ENCODE measurements at places on chromosomes 2 and 18. TPM values are rescaled to one million over a fixed set of nuclear protein-coding genes. Genes with fewer than 3 reads are reported as not detected.
A peak's percentile ranks its signal among the peaks of the same experiment; 100 is the strongest.

RGPD4 gene
- 0.14 TPM for total RNA-seq

PRSS56 gene
- total RNA-seq = not detected

GALNT5 gene
- not detected for total RNA-seq

MALT1 gene
- total RNA-seq = 33.0 TPM

AGBL5 gene
- 18.9 TPM for total RNA-seq

CIDEA gene
- not detected for total RNA-seq

GRCh38 chr2:17667898-17668297, 85.7 kb downstream of the SMC6 start:
- H3K4me3 ChIP-seq = no peak overlapping the region
- DNase-seq = no peak
- H3K4me1 ChIP-seq = no peaks in the 10 kb centered on the region
- H3K27ac ChIP-seq = no peak overlapping the region

DNA sequence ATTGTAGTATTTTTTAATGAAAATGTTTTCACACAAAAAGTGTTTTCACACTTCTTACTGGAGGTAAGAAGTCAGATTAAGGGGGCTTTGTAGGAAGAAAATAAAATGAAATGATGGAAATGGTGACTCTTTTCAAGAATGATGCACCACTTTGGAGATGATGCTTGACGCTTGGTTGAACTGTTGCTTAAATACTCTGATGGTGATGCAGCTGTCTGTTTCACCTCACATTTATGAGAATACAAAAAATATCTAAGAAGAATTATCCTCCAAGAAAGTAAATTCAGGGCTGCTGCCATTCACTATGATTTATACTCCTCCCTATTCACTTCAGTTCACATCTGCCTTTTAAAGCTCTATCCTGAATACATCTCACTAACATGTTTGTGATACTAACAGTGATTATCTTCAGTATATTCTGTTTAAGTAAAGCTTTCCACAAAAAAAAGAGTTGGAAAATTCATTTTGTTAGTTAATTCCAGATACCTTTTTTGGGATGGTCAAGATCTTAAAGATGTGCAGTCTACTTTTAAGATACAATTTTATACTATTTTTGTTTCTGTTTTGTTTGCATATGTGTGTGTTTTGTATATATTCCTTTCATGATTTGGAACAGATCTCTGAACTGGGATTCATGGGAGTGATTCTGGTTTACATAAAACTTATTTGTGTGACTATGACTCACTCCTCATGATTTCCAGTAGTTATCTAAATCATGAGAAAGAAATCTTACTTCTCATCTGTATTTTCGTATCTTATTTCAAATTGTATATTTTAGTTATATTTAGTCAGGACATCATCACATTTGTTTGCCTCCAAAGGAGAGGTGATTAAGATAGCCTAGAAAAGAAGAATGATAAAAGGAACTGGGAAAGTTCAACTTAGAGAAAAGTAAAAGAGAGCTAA, 53.1 kb downstream of the SLC39A10 start:
- H3K27me3 ChIP-seq = no peaks in the 10 kb centered on the region
- H3K4me1 ChIP-seq = peaks cover 12% of the 10 kb centered on the region
- H3K36me3 ChIP-seq = peaks cover 34% of the 10 kb centered on the region
- no peak overlapping the region for H3K4me3 ChIP-seq
- H3K27ac ChIP-seq = peak overlapping the region; percentile 81

DNA sequence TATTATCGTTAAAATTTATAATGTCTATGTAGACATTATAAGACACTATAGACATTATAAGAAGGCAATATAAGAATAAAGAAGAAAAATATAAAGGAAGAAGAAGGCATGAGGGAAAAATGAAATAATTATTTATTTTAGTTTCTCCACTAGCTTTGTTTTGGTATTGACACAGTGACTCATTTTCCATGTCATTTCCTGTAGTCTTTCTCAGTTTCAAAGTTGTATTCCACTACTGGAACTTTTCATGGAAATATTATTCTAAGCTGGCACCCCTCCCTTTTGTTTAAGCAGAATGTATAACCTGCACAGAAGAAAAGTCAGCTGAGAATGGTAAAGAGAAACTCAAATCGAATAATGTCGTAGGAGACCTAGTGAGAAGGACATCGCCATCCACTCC, 234.2 kb upstream of the NETO1 start:
- no peaks in the 10 kb centered on the region for H3K27me3 ChIP-seq
- peak; percentile 23 for DNase-seq
- no peaks in the 10 kb centered on the region for H3K36me3 ChIP-seq

DNA sequence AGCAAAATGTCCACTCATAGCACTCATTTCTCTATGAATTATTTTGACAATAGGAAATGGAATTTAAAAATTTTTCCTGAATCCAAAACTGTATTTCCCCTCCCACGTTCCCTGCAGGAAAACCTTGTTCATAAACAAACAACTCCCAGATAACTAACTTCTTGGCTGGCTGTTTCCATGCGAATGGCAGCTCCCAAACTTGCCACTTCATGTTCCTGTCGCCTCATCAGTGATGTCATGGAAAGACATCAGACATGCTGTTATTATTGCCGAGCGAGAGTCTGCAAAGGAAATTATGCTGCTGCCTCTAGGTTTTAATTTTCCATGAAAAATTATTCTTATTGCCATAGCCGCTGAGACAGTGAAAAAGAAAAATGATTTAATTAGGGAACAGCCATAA, 117.0 kb upstream of the RIOK3 start:
- no peak for DNase-seq
- no peaks in the 10 kb centered on the region for H3K27me3 ChIP-seq
- H3K4me3 ChIP-seq = no peak overlapping the region
- no peaks in the 10 kb centered on the region for H3K4me1 ChIP-seq
- peaks cover 3% of the 10 kb centered on the region for H3K36me3 ChIP-seq

DNA sequence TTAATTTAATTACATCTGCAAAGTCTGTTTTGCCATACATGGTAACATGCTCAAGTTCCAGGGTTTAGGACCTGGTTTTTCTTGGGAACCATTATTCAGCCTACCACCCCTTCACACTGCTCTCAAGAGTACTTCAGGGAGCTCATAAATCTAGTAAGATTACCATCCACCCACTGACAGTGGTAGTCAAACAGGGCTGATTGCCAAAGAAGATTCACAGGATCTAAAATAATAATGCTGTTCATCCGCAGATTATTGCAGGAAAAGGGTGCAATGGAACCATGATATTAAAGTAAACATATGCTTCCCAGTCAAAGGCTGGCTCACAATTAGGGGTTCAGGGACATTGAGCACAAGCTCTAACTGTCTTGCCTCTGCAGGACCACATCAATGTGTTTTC, 148.0 kb upstream of the CYRIA start:
- DNase-seq = no peak
- H3K4me3 ChIP-seq = no peak overlapping the region
- no peak overlapping the region for H3K27ac ChIP-seq

DNA sequence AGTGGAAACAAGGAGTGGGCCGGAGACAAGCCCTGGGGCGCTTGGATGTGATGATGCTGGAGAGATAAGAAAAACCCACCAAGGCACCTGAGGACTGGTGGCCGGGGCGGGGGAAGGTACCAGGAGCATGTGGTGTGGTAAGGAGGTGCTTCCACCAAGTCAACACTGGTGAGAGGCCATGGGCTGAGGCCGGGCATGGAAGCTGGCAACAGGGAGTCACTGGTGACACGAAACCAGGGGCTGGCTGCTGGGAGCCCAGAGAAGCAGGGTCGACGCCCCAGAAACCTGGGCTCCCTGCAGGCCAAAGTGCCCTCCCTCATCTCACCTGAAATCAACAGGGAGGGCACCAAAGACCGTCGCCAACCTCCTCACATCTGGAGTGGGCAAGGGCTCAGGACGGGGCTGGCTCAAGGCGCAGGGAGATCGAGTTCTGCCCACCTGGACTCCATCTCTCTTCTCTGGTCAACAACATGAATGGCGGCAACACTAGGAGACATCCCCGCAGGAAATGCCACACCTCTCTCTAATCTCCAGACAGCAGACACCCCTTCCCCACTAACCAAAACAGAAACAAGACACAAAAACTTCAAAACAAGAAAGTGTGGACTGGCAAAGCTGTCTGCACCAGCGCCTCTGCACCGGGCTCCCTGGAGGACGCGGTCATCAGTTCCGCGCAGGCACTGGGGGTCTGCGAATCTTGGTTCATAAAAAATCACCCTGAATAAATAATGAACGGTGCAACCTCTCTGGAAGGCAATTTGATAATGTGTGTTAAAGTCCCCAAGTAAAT, 185.5 kb downstream of the HDAC4 start:
- no peaks in the 10 kb centered on the region for H3K4me1 ChIP-seq
- DNase-seq = no peak
- peaks cover 9% of the 10 kb centered on the region for H3K36me3 ChIP-seq
- no peak overlapping the region for H3K27ac ChIP-seq
- H3K4me3 ChIP-seq = no peak overlapping the region

DNA sequence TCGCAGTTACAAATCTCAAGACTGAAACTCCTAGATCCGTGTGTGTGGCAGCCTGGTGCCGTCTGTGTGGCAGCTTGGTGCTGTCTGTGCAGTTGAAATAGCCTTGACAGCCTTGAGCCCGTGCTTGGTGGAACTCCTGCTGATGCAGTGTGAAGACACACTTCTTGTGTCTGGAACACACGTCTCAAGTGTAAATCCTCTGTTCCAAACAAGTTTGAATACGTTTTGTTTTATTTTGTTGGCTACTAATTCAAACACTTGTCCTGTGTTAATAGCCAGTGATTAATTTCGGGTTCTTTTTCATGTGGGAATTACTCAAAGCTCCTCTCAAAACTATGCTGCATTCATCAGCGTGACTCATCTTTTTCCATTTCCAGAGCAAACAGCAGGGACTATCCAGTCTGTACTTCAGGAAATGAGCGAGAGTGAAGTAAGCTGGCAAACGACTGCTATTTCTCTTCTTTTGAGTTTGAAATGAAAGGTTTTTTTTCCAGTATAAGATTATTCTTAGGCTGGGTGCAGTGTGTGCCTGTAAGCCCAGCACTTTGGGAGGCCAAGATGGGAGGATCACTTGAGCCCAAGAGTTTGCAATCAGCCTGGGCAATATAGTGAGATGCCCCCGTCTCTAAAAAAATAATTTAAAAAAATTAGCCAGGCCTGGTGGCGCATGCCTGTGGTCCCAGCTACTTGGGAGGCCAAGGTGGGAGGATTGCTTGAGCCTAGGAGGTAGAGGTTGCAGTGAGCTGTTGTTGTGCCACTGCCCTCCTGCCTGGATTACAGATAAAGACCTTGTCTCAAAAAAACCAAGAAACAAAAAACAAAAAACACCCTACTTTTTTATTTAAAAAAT, 152.9 kb downstream of the SPP2 start:
- no peaks in the 10 kb centered on the region for H3K36me3 ChIP-seq
- peaks cover 6% of the 10 kb centered on the region for H3K27me3 ChIP-seq
- H3K27ac ChIP-seq = peak overlapping the region; percentile 78
- H3K4me3 ChIP-seq = peak overlapping the region; percentile 61
- peak; percentile 96 for DNase-seq
- H3K4me1 ChIP-seq = peaks cover 7% of the 10 kb centered on the region

DNA sequence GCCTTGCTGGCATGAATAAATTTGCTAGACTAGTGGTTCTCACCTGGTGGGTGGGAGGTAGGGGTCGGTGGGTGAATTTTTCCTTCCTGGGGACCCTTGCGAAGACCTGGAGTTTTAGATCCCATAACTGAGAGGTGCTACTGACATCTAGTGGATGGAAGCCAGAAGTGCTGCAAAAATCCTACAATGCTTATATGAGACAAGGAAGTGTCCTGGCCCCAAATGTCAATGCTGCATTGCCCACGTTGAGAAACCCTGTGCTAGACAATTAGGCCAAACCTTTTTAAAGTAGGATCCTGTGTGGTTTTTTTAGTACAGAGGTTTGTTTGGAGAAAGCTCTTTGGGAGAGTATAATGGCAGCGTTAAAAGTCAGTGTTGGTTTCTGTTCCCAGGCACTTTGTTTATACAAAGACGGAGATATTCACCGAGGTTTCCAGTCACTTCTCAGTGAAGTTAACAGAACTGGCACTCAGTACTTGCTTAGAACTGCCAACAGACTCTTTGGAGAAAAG, 9.6 kb downstream of the SERPINB8 start:
- peak overlapping the region; percentile 46 for H3K27ac ChIP-seq
- peak overlapping the region; percentile 19 for H3K4me3 ChIP-seq
- peaks cover 19% of the 10 kb centered on the region for H3K4me1 ChIP-seq
- peaks cover 29% of the 10 kb centered on the region for H3K36me3 ChIP-seq

DNA sequence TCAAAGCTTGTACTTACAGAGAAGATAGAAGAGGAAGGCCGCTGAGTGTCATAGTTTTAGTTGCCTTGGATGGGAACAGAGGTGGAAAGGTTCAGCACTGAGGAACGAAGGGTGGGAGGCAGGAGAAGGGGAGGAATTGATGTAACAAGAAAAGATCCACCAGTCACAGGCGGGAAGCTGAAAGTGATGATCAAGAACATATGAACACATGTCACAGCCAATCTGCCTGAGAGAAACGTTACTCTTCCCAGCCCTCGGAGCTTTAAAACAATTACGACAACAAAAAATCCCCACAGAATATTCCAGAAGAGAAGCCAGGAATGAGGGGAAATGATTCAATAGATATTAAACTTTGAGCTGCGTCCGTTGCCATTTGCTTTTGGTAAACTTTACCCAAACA, 87.1 kb downstream of the TSHZ1 start:
- no peaks in the 10 kb centered on the region for H3K36me3 ChIP-seq
- DNase-seq = no peak
- H3K4me1 ChIP-seq = no peaks in the 10 kb centered on the region
- H3K27me3 ChIP-seq = no peaks in the 10 kb centered on the region
- no peak overlapping the region for H3K4me3 ChIP-seq

GRCh38 chr18:10210057-10210633, 244.3 kb upstream of the APCDD1 start:
- no peaks in the 10 kb centered on the region for H3K4me1 ChIP-seq
- no peaks in the 10 kb centered on the region for H3K36me3 ChIP-seq
- H3K4me3 ChIP-seq = no peak overlapping the region
- no peaks in the 10 kb centered on the region for H3K27me3 ChIP-seq
- H3K27ac ChIP-seq = no peak overlapping the region
- DNase-seq = no peak

GRCh38 chr2:26692897-26693849, 651 bp downstream of the KCNK3 start:
- no peak overlapping the region for H3K4me3 ChIP-seq
- no peaks in the 10 kb centered on the region for H3K36me3 ChIP-seq
- H3K27me3 ChIP-seq = peaks cover 63% of the 10 kb centered on the region

- no peak overlapping the region for H3K27ac ChIP-seq
- no peaks in the 10 kb centered on the region for H3K36me3 ChIP-seq
- H3K4me3 ChIP-seq = no peak overlapping the region
- H3K27me3 ChIP-seq = no peaks in the 10 kb centered on the region
Observed at GRCh38 chr2:128608921-128609880, 290.5 kb upstream of the HS6ST1 start.

Measured in MCF 10A (cell line).